ENCODE measurements at places on chromosomes 2 and 18.
A peak's percentile ranks its signal among the peaks of the same experiment; 100 is the strongest.

DNA sequence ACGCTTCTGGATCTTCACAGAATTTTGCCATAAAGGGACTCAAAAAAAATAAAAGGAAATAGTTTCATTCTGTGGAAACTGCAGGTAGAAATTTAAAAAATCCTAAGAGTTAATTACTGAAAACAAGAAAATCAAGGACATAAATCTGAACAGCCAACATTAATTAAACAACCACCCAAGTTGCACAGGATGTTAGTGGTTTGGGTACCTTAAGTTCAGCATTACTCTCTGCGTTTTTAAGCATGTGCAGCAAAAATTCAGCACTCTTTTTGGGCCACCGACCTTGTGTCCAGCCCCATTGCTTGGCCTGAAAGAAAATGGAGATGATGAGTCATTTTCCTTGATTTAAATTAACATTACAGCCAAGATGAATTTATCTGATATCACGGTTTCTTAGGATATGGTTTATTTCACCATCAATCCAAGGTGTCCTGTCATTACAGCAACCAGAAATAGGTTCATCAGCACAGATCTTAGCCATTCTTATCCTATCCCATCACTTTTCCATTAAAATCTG is 3.3 kb upstream of the C18orf32 start:
- DNase-seq = no peak

- no peak for DNase-seq
These were observed 22.8 kb upstream of the PTMA start for GRCh38 chr2:231685349-231686191.

GRCh38 chr2:175450029-175450760 is 268.7 kb upstream of the ATP5MC3 start:
- DNase-seq = no peak

DNA sequence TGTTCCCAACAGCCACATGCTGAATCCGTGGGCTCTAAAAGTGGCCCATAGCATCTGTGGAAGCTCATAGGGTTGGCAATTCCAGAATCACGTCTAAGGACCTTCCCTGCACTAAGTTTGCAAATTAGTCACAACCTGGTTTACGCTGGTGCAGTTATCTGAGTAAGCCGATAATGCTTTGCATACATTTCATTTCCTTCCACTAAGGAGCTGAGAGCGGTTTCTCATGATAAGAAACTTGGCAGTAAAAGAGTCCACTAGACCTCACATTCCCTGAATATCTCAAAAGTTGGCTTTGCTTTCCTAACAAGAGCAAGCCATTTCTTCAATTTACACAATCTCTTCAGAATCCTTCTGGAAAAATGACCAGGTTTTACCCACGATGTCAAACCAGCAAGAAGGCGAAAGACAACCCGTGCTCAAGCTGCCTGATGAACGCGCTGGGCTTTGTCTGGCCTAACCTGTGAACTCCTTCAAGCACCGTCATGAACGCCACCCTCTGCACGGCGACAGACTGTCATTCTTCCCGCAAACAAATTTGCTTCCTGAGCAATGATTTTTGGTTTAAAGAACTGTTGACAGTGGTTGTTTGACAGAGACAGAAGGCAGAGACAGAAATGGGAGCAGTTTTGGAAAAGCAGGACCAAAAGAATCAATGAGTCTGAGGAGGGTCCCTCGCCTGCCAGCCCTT is 73.0 kb upstream of the COPS8 start:
- peak; percentile 87 for DNase-seq

DNA sequence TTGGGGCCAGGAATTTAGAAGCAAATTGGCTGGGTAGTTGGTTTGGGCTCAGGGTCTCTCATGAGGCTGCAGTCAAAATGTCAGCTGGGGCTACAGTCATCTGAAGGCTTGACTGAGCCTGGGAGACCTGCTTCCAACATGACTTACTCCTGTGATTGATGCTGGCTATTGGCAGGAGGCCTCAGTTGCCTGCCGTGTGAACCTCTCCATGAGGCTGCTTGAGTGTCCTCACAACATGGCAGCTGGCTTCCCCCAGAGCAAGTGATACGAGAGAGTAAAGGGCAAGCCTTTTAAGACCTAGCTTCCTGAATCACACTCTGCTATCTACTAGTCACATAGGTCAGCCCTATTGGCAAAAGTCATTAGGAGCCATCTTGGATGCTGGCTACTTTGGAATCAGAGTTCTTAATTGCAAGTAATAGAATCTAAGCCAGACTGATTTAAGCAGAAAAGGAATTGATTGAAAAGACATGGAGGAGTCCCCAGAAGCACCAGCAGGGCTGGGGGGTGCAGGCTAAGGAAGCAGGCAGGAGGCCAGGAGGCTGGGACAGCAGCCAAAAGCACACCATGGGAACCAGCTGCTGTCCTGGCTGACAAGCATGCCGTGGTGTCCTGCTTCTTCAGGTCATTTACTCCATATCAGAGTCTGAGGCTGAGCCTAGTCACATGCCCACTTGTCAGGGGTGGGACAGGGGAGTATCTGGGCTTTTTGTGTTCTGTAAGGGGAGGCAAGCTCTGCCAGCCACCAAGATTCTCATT is 7.8 kb upstream of the GIGYF2 start:
- DNase-seq = peak; percentile 63

DNA sequence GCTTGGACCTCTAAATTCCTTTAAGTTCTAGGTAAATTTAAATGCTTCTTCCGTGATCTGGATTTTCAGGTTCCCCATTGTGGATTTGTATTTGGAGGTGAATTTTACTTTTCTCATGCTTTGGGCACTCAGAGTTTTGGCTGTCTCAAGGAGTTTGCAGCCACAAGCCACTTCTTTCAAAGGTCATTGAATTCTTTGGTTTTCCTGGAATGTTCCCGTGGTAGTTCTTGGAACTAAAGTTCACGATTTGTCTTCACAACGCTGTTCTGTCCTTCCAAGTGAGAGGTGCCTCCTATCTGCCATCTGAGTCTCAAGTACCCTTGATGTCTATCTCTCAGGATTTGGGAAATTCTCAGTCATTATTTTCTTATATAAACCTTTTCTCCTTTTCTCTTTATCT is 1438.7 kb upstream of the ZEB2 start:
- peak; percentile 4 for DNase-seq

DNA sequence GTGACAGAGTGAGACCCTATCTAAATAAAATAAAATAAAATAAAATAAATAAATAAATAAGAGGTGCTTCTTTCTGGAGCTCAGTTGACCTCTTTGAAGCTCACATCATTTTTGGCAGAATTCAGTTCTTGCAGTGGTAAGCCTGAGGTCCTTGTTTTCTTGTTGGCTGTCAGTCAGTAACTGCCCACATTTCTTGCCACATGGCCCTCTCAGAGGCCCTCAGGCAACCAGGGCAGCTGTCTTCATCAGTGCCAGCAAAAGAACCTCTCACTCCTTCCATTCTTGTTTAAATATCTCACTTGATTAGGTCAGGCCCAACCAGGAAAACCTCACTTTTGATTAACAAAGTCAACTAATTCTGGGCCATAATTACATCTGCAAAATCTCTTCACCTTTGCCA is 53.2 kb downstream of the RAPGEF4 start:
- DNase-seq = no peak

DNA sequence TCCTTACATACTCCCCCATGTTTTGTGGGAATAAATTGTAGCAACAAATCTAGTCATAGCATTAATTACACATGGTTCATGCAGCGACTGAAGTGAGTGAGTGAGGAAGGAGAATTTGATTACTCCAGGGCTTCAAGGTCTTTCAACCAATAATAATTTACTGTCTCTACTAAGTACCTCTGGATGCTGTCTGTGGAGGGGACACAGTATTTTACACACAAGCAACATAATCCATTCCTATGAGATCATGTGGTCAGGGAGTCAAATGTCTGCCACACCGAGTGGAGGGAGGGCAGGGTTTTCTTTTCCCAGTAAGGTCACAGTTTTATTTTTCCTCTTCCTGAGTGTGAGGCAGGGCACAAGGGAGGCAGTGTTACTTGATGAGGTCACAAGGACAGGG is 334.7 kb upstream of the CELF4 start:
- DNase-seq = no peak

- peak; percentile 85 for DNase-seq
These were observed 40.5 kb upstream of the ACTR2 start for GRCh38 chr2:65186872-65187851.

Measured in iris pigment epithelial cell (primary cell).